Stimulated activated CD4-positive, alpha-beta T cell treated with anti-CD3 and anti-CD28 coated beads, Interleukin-15, amount 100 ng/mL, for 24 hours (primary cell): ENCODE measurements at places on chromosomes 7 and 10.

- no peak for DNase-seq
Observed at GRCh38 chr10:19638896-19639233, 177.4 kb upstream of the PLXDC2 start.

DNA sequence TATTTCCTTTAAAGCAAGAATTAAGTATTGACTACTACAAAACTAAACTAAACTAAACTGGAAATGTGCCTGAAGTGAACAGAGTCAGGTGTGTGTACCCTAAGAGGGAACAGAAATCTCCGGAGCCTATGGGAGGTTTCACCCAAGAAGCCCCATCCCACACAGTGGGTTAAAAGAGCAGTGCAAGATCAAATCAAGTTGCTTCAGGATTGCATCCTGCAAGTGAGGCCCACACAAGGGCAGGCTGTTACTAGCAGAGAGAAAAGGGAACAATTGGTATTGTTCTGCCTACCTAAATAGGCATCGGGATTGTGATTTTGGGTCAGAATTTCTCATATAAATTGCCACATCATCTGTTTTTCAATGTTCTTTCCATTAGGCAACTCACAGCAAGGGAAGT is 113.3 kb upstream of the CDC14C start:
- DNase-seq: no peak

DNA sequence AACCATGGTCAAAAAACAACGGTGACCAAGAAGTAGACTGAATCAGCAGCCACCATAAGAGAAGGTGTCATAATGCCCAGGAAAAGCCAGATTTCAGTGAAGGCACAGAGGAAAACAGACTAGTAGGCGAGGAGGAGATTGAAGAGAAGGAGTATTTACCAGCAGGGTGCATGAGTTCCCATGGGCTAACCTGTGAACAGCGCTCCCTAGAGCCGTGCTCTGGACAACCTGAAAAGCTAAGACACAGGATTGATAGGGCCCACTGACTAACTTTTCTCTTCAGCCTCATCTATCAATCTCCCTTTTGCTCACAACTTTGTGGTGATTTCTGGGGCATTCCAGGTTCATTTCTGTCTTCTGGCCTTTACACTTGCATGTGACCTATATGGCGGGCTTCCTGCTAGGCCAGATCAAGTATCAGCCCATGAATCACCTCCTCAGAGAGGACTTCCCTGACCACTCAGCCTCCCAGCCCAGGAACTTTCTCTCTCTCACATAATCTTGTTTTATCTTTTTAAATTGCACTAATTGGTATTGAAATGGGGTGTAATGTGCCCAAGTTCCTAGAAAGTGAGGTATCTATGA is 12.8 kb downstream of the ANKRD22 start:
- DNase-seq: no peak

DNA sequence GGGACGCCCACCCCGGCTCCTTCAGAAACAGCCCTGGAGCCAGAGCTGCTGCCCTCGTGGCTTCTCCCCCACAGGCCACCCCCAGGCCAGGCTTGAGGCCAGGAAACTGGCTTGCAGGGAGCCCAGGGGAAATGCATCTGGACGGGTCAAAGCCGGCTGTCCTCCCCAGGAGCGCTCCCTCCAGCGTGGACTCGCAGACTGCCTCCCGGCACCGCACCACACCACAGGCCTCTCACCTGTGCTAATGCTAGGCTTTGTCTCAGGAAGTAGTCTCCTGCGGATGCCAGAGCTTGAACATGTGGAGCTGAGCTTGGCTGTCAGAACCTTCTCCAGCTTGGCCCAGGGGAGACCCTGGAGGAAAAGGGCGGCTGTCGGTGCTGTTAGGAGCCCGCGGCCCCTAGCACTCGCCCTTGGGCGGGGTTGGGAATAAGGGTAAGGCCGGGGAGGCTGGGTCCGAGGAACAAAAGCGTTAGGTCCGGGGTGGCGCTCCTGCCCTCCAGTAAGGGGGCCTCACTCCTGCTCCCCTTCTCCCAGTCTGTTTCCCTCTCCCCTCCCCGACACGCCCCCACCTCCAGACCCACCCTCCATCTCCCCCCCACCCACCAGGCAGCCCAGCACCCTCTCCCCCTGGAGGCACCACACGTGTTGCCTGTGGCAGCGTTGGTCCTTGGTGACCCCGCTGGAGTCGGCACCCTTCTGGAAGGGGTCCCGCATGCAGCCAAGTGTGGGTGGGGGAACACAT is 21.6 kb upstream of the DRGX start:
- no peak for DNase-seq

GRCh38 chr7:84021292-84021908 is 173.2 kb downstream of the SEMA3A start:
- DNase-seq: no peak

DNA sequence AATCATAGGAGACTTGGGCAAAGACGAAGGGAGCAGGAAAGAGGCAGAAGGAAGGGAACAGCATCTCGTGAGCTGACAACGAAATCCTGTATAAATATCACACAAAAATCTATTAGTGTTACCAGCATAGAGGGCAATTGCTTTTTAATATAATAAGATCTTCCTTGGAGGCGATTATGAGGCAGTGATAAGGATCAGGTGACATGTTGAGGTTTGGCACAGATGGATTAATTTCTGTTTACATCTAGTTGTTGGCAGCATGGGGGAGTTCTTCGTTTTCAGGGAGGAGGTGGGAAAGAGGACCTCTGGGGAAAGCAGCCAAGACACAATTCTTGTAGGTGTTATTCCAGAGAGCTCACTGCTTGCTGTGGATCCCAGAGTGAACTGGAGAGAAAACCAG is 163.8 kb downstream of the PLXNA4 start:
- DNase-seq: no peak
